Mucosa of gallbladder (tissue), 1 donor: ENCODE measurements at places on chromosomes 5 and 9. TPM values are rescaled to one million over a fixed set of nuclear protein-coding genes. Genes with fewer than 3 reads are reported as not detected.

DNA sequence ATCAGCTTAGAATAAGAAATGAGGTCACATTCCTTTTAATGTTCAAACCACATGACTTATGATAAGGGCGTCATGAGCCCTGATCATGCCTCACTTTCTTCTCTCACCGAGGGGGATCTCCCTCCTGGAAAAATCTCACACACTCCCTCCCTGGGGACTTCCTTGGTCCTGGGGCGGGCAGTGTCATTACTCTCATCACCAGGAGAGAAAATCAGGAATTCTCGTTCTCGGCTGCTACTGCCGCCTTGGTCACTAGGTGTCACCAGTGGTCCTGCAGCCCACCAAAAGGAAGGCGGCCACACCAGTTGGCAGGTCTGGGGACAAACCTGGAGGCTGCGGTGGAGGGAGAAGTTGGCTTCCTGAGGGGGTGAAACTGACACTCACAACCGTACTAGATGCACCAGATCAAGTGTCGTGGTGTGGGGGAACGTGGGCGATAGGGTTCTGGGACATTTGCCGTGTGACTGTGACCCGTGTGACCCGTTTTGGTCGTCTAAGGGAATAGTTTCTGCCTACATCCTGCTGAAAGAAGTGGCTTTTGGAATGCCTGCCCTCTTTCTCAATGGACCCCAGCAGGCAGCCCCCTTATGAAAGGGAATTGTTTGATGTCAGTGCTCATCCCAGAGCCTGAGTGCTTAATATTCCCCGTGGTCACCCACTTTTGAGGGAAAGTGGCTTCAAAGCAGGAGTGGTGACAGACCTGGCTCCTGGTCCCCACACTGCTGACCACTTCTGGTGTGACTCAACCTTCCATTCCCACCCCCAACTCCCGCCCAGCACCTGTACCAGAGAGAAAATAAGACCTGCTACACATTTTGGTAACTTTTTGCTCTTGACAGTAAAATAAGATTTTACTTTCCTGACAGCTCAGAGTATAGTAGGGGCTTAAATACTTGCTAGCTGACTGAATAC lies 63.2 kb downstream of the ACER2 start:
- peak; percentile 21 for DNase-seq

GRCh38 chr9:81613002-81613812 lies 76.1 kb downstream of the TLE1 start:
- DNase-seq = peak; percentile 51

DNA sequence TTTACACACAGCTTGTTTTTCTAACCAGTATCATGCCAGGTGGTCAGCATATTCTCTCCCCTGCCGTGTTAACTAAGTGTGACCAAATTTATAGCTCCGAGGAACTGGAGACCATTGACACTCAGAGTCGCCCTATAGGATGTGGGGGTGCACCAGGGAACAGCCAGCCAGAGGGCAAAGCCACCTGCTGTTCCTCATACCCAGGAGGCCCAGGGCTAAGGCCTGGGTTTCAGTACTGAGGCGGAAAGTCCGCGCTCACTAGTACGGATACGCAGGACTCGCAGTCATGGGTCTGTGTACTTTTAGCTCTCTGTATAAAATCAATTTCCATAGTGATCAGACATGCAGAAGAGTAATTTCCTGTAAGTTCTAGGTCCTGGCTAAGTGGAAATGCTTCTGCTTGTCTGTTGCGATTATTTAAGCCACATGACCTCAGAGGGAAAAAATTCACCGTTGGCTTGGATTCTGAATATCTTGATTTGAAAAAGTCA lies 247.0 kb downstream of the AOPEP start:
- DNase-seq = no peak

DNA sequence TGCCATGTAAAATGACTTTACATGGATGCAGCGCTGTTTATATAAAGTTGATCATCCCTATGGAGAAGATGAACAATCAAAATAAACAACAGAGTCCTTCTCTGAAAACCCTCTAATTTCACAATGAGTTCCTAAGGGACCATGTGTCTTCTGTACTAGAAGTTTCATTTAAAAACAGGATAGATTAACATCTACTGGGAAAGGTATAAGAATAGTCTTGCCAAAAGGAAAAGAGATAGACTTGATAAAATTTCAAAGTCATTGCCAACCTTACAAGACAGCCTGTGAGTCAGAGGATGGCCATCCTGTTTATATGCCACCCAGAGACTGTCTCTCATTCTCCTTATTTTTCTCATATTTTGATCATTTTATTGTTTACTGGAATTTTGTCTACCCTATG lies 367.1 kb upstream of the PDE4D start:
- no peak for DNase-seq

DNA sequence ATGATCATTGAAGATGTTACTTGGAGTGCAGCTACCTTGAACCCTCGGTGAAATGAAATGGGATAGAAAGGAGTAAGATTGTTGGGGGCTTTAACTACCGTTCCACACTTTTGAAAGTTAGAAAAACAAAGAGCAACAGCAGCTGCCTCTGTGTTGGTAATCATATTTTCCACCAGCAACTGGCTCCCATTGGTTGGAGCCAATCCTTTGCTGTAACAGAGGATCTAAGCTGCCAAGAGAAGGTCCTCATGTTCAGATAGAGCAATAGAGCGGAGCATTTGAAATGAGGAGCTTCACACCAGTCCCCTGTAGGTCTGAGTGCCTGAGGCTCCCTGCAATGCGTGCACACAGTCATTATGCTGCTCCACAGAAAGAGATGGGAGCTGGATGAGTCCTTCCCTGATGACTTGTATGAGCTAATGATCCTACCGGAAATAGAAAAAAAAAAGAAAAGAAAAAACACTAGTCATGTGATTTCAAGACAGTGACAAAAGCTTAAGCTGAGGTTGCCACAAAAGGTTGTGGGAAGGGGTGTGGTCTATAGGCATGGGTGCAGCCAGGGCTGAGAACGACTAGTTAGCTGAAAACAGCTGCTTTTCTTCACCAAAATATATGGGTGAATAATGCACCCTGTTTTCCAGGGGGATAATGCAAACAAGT lies 300.7 kb downstream of the MLLT3 start:
- no peak for DNase-seq

DNA sequence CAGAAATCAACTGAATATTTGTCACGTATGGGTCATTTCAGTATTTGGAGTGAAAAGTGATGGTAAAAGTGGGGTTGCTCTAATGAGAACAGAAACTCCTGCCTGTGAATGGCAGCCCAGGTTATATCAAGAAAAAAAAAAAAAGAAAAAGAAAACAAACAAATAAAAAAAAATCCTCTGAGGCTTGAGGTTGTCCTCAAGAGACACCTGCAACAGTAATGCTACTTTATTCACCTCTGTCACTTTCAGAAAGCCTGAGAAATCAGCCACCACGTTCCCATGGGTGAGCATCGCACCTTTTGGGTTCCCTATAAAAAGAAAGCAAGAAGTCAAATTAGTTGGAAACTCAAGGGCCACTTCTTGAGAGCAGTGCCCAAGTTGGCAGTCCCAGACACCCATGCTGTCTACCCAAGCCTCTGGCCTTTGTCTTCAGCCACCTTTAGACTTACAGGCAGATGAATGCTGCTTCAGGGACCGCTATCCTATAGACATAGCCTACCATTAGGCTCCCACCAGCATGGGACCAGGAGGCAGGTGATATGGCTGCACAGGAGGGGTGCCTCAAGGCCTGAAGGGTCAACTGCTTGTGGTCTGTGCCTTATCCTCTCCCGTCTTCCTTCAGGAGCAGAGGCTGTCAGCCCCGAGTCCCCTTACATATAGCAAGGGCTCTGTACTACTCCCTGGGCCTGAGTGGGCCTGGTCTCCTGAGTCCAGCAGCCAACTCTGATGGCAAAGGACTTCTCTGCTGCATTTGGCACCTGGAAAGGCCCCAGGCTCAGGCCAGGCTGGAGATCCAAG lies 31.1 kb upstream of the MEIKIN start:
- DNase-seq = no peak

The PRLR gene
- total RNA-seq = 9.3 TPM

GRCh38 chr9:23638011-23638410 lies 188.0 kb downstream of the ELAVL2 start:
- DNase-seq = no peak

- no peak for DNase-seq
Measured at GRCh38 chr5:919356-920000, 26.8 kb downstream of the TRIP13 start.

DNA sequence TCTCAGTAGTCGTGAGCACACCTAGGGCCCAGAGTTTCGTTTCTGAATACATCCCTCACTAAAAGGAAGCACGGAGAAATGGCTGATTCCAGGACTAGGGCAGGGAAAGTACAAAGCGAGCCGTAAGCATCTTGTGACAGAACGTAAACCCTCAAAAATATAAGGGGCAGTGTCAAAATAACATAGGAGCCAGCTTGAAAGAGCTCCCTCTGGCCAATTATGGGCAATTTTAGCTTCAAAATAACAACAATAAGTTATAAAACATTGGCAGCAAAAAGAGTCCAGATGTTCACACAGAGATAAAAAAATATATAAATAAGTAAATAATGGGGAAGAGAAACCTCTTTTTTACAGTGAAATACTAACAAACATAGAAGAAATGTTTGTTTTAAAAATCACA lies 18.5 kb upstream of the GLIS3 start:
- DNase-seq = no peak

- no peak for DNase-seq
Measured at GRCh38 chr5:74642543-74642863, 2.0 kb upstream of the ENC1 start.

The TMEFF1 gene
- total RNA-seq = 0.63 TPM

The FAM169A gene
- total RNA-seq = 6.0 TPM

DNA sequence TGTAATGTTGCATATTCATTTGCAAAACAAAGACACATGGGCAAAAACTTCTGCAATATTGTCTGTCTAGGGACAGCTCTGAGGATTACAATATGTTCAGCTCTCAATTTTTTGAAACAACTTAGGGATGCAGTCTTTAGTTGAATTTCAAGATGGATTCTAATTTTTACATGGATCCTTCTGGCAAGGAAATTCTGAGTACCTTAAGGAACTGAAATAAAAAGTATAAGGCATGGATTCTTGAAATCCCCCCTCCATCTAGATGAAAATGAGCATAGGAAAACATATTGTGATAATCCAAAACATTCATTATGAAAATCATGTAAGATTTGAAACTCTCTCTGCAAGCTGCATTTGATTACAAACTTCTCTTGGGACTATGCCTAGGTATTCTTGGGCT lies 568.6 kb downstream of the CETN3 start:
- no peak for DNase-seq

GRCh38 chr5:14187660-14188059 lies 44.5 kb downstream of the TRIO start:
- no peak for DNase-seq

- DNase-seq = no peak
Measured at GRCh38 chr9:37382982-37383357, 39.5 kb upstream of the GRHPR start.

The PCSK1 gene
- total RNA-seq = not detected

The NUTM2G gene
- total RNA-seq = not detected

GRCh38 chr5:178762391-178762790 lies 31.9 kb upstream of the ZNF354A start:
- no peak for DNase-seq

DNA sequence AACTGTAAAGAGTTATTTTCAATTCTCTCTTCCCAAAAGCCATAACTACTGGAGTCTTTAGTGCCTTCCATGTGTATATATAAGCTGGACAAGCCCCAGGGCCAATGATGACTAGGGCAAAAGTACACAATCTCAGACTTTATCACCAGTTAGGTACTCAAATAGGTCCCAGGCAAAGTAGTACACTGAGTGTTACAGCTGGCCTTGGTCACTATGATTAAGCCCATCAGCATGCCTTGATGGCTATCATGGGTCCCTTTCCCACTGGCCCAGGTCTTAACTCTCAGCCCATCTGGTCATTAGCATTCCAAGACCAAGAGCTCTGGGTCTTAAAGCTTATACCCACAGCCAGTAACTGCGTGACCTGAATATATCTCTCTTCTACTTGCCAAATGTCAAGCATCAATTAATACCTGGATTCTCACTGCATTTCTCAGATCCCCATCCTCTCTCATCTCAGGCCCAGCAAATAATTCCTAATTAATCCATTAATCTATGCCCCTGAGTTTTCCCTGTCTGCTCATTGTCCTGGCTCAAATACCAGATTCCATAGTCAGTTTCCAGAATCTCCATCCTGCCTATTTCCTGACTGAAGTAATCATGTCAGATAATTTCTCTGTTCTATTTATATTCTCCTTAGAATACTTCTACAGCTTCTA lies 62.3 kb downstream of the NR6A1 start:
- no peak for DNase-seq

DNA sequence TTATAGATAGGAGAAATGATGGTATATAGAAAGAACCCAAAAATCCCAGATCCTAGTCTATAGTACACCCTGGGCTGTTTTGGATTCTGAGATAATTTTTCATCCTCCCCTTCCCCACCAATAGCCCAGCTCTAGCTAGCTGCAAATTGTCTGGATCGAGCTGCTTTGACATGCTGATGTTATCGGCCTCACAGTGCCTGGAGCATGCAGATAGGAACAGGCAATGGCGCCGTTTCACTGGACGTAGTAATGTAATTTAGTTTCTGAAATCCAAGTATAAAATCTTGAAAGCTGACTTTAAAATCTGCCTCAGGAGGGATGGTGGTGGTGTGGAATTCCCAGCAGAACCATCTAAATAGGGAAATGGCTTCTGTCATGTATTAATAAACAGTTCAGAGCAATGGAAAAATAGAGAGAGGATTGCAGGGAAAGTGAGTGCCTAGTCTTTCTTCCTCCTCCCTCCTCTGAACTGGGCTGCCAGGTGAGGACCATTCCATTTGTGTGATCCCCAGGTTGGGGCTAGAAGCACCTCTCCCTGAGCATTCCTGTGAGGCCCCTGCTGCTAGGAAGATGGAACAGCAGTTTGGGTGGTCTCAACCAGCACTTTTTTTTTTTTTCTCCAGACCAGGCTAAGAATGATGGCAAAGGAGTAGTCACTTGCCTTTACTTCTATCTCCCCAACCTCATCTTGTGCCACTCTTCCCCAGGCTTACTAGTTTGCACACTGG lies 31.9 kb downstream of the FAM219A start:
- no peak for DNase-seq

DNA sequence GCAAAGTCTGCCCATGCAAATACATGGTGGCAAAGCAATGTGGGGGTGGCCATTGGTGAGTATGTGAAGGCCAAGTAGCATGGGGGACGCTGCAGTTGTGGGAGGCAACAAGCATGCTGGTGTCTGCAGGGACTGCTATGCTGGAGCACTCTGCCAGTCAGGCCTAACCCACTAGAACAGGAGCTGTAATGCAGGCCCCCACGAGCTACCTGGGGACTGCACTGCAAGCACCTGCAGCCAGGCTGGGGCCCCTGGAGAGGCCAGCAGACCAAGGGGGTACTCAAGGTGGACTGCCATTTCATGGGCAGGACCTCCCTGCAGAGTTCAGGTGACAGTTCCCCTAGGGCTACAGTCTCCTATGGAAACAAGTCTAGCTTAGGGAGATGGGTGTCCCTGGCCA lies 183.8 kb upstream of the PDE4D start:
- DNase-seq = no peak

The FAXDC2 gene
- total RNA-seq = 91.0 TPM

GRCh38 chr9:6779417-6780241 lies 21.9 kb downstream of the KDM4C start:
- DNase-seq = no peak

GRCh38 chr5:56569076-56569475 lies 246.3 kb upstream of the MAP3K1 start:
- no peak for DNase-seq

- DNase-seq = no peak
Measured at GRCh38 chr9:133955821-133956411, 36.2 kb downstream of the VAV2 start.
